ENCODE measurements at places on chromosomes 5 and 9. TPM values are rescaled to one million over a fixed set of nuclear protein-coding genes. Genes with fewer than 3 reads are reported as not detected.

DNA sequence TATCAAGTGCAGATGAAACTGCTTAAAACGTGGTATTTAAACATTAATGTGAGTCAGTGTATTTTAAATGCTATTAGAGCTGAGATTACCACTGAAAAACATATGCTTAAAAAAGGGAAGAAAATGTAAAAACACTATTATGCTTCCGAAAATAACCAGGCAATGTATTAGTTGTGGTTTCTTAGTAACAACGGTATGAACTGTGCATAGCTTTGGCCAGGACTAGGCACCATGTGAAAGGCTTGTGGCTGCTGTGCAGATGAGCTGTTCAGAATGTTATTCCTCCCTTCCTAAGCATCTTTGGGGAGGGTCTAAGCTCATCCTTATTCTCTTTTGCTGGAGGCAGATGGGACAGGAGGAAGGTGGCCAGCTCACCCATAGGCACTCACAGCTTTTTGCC, 84.9 kb downstream of the NTRK2 start:
- no peak for DNase-seq

- no peak for DNase-seq
These were observed 4.2 kb upstream of the FAM163B start for GRCh38 chr9:133613432-133613831.

- DNase-seq = peak; percentile 53
These were observed 122.9 kb upstream of the NFIL3 start for GRCh38 chr9:91546574-91546973.

Gene FSD1L
- total RNA-seq = 7.0 TPM

Gene RABGAP1
- total RNA-seq = 50.3 TPM

All from fibroblast of the aortic adventitia (primary cell).